ENCODE measurements at places on chromosomes 3 and 15.

GRCh38 chr15:39651295-39651694 lies 70.4 kb downstream of the THBS1 start:
- no peak for DNase-seq

DNA sequence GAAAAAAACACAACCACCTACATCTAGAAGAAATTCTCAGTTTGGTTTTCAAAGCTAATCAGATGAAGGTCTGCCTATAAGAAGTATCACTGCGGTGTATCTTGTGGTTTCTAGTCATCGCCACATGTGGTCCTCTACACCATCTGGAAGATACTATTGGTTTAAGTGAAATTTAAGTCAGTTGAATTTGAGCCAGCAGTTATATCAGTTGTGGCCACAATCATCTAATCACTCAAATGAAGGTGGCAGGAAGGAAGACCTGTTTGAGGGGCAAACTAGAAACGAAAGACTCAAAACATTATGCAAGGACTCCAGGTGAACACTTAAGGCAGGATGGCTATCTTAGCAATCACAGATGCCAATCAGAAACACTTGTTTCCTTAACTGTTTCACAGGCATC lies 48.7 kb downstream of the ETV5 start:
- no peak for DNase-seq

GRCh38 chr15:77064539-77065308 lies 6.2 kb downstream of the TSPAN3 start:
- DNase-seq, result peak; percentile 44

DNA sequence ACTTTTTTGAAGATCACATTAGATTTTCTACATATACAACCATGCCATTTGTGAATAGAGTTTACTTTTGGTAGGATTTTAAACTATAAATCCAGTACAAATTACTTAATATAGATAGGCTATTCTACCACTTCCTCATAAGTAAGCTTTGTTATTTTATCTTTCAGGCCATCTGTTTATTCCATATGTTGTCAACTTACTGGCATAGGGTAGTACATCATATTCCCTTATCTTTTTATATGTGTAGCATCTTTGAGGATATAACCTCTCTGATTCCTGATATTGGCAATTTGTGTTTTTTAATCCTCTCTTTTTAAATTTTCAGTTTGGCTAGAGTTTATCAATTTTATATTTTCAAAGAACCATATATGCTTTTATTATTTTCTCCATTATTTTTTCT lies 515.4 kb downstream of the DIPK2A start:
- DNase-seq, result no peak

GRCh38 chr3:61268644-61269043 lies 17.4 kb upstream of the FHIT start:
- no peak for DNase-seq

DNA sequence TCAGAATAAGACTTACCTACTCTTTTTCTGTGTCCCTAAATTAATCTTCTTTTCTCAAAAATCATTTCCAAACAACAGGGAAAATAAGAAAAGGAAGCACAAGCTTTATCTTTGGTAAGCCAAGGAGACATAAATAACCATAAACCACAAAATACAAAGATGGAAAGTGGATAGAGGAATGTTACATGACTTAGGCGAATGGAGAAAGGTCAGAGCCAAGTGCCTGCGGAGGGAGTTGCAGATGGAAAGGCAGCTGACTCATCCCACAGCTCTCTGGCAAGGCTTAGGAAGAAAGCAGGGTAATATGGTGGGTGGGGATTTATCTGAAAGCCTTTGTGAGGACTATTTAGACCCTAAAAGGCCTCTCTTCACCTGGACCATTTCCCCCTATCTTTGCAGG lies 72.8 kb downstream of the GALK2 start:
- DNase-seq, result peak; percentile 86

GRCh38 chr3:86951322-86951721 lies 39.6 kb downstream of the VGLL3 start:
- peak; percentile 81 for DNase-seq

DNA sequence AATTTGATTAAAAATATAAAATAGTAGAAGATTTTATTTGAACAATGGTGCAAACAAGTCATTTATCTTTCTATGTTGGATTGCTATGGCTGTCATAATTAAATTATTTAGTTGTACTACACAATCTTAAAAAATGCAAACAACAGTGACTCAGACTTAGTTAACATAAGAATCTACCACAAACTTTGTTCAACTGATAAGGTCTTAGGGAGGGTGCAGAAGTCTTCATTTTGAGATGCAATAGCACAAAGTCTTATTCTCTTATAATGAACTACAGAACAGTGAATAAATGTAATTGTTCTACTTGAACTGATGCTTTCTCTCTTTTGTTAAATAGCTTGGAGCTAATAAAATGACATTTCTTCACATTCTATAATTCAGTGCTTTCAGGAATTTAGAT lies 482.8 kb upstream of the NAALADL2 start:
- peak; percentile 38 for DNase-seq

GRCh38 chr3:188780193-188781147 lies 391.3 kb upstream of the TPRG1 start:
- no peak for DNase-seq
